ENCODE measurements at places on chromosomes 2 and 18.

- DNase-seq = peak; percentile 93
These were observed 136.5 kb downstream of the RNF144A start for GRCh38 chr2:7053650-7054265.

DNA sequence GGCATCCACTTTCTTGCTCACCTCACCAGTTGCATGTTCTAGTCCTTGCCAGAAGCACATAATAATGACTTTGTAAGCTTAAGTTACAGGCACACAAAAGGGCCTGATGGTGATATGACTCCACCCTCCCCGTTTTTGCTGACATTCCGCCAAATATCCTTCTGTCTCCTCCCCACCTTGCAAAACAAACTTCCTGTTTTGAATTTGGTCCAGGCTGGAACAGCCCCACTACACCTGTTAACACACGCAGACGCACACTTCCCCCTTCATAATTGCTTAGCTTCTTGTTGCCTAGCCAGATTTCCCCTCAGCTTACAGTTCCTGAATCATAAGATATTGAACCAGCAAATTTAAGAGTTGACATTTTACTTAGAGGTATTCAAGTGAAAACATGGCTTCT lies at the start of gene MGAT5:
Gene MGAT5, plus strand, starts transcription at position 269 of the 400 bp plus-strand sequence. CDS start 332 bp downstream, outside the sequence.
- peak; percentile 84 for DNase-seq

DNA sequence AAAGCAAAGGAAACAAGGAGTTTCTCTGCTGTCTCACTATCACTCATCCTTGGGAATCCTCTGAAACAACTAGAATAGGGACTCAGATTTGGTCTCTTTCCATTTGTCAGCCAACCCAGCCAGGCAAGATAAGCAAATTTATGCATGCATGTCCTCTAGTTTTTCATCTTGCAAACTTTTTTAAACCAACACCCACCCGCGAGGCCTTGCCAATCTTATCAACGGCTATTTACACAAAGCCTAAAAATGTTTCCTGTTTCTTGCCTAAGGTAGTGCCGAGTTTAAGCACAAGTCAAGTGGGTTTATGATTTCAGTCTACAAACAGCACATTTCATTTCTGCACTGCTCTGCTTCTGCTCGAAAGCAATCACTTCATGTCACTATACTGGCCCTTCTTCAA lies 240.9 kb downstream of the STK39 start:
- DNase-seq = no peak

- no peak for DNase-seq
These were observed 19.1 kb downstream of the MXD1 start for GRCh38 chr2:69933839-69934613.

GRCh38 chr18:4586731-4587130 lies 131.6 kb upstream of the DLGAP1 start:
- no peak for DNase-seq

DNA sequence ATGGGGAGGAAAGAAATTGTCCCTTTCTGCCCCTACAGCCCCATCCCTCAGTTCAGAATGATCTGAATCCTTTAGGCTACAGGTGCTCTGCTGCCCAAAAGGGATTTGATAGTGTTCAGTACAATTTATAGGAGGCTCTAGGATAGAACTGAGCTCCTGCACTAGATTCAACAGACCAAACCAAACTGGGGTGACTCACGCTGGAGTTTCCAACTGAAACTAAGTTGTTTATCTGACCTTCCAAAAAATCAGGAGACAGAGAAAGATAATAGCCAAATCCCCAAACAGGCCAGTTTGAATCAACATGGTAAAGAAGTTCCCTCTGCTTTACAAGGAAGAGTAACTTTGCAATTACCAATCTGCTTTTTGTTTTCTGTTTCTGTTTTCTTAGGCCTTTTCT lies 72.7 kb upstream of the MBOAT2 start:
- DNase-seq = no peak

DNA sequence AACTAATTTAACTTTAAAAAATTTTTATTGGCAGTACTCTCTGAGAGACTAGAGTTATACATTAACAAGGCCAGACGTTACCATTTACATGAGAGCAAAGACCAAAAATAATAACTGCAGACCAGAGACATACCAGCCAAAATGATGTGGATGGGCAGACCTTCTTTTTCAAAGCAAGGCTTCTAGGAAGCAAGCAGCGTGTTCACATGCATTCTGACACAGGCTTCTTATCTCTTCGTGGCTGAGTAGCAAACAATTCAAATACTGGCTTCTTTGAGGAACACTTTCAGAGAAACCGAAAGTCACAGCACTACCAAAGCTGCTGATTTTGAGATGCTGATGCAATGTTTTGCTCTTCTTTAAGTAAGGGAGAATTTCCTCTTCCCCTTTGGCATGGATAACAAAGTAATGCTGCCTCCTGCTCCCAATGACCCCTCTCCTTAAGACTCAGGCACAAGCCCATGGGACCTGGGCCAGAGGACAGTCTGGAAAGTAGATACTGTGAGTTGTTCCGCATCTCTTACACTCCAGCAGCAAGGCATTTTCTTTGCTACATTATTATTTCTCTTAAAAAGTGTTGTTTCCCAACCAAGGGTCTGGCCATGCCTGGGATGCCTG lies 181.9 kb downstream of the MREG start:
- DNase-seq = no peak

DNA sequence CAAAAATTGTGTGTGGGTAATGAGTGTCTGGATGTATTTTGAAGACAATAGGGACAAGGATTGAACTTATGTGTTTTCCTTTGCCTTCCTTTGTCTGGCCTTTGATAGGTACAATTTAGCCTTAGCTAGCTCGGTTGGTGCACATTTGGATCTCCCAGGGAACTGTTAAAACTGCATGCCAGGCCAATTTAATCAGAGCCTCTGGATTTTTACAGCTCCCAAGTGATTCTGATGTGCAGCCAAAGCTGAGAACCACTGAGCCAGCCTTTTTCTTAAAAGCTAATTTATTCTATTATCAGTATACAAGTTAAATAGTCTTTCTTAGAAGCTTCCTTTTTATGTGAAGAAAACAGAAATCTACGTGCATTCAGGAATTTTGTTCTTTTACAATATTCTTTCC lies 25.0 kb downstream of the PLEK start:
- no peak for DNase-seq

DNA sequence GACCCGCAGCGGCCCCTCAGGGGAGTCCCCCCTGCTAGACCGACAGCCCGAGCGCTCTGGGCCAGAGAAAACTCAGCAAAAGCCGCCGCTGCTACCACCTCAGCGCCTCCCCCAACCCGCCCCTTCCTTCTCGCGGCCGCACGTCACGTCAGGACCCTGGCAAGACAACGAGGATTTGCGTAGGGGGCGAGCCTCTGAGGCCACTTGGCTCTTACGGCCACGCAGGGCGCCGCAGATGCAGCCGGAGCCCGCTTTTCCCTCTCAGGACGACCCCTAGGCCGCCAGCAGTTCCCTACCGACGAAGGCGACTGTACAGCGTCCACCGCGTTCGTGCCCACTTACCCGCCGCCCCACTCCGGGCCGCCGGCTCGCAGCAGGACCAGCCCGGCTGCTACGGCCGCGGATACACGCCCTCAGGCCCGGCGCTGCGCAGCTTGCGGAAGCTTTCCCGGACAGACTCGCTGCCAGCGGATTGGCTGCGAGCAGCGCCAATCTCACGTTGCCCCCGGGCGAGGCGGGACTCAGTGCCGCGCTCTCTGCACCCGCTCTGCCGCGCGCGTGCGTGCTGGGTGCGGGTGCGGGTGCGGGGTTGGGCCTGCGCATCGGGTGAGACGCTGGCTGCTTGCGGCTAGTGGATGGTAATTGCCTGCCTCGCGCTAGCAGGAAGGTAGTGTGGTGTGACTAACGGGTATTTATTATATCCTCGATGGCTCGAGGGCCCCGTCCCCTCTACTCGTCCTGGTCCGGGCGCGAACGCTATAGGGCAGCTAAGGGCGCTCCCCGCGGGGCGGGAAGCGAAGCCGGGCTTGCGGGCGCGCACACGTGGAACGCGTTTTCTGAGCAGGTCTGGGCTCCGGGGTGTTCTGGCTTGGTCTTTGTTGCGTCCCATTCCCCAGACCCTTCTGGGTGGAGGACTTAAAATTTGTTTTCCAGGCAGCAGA lies at the start of the genes ORMDL1 and PMS1:
Gene ORMDL1, minus strand, starts transcription at position 413 of the 941 bp plus-strand sequence. CDS start 1,744 bp downstream, outside the sequence.
Gene PMS1, plus strand, starts transcription at position 524 of the 941 bp plus-strand sequence. CDS start 7,360 bp downstream, outside the sequence.
- DNase-seq = peak; percentile 93

- DNase-seq = no peak
These were observed 43.3 kb upstream of the ITM2C start for GRCh38 chr2:230821261-230821990.

DNA sequence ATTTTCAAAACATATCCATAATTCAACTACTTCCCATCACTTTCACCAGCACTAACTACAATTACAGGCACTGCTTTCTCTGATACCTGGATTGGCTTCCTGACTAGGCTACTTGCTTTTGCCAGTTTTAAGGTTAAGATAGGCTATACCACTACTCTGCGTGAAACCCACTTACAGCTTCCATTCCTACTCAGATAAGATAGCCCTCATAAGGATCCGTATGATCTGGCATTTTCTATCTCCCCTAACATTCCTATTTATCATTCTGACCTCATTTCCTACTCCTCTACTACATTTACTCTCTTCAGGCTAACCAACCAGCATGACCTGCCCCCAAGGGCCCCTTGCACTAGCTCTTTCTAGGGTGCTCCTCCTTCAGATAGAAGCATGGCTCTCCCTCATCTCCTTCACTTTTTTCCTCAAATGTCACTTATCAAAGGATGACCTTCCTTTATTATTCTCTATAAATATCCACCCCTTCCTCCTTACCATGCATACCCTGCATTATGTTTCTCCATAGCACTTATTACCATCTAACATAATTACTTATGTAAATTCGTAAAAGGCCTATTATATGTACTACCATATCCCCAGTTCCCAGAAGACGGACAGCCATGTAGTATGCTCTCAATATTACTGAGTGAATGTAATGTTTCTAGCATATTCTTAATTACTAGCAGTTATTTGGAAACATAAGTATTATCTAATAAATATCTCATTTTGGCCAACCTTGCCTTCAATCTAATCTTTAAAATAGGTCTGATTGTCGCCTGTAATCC lies 4.4 kb downstream of the TIA1 start:
- DNase-seq = no peak

Data from NCI-H2081 (cell line).